ENCODE measurements at places on chromosomes 2 and 18.

DNA sequence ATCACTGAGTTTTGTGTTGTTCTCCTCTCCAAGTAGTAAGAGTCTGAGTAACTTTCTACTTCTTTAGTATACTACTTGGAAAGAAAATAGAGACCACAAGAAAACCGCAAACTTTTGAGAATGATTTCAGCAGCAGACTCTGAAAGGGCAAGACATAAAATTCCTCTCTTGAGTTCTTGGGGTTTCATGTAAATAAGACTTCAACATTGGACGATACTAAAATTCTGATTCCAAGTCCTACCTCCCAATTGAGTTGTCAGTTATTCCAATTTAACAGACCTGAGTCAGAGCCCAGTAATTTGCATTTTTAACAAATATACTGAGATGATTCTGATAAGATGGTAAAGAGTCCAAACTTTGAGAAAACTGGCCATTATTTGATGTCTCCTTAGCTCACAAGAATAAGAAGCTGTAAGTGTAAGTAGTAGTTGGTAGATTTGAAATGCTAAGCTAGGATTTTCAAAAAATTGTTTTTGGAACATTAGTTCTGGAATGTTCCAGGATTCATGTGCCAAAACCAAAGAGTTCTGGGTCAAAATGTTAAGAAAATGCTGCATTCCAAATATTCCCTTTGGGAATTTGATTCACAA is 261.6 kb upstream of the SPOPL start:
- DNase-seq, result no peak

DNA sequence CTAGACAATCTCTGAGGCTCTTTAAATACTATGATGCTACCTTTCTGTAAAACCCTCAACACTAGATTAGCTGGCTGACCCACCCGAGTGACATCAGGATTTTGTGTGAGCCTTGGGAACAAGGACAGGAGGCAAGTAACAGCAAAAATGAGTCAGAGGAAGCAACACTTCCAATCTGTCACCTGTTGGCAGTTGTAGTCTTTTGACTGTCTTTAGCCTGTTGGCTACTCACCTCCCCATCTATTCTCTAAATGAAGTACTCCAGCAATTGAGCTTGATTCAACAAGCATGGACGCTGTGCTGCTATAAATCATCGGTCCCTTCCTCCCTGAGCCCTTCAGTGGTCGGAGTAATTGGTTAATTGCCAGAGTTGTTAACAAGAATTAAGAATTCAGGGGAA is 898.7 kb downstream of the BCL11A start:
- DNase-seq, result no peak

DNA sequence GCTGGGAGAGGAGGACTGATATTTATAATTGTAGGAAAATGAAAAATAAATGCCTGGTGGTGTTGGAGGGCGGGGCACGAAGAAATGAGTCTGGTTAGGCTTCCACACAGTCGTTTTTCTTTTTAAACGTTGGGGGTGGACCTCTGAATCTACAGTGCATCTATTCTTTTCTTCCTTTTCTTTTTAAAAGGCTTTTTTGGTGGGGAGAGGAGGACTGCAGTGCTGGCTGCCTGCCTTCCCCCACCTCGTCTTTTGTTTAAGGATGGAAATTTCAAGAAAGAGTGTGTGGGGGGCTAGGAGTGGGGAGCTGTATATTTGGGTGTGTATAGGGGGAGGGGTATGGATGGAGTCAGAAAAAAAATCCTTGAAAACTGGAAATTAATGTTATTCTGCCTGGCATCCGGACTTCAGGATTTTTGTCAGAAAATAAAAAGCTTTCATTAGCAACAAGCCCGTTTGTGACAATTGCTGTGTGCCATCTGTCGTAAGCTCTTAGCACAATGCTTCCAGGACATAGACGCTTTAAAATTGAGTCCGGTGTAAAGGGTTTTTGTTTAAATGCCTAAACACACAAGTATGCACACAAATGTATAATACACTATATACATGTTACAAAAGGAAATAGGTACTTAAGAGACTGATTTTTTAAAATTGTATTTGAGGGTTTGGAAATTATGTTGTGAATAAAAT is 1.1 kb downstream of the MAP2 start:
- DNase-seq, result no peak

GRCh38 chr2:37918742-37919186 is 6.3 kb upstream of the RMDN2 start:
- DNase-seq, result no peak

- DNase-seq, result peak; percentile 32
These were observed 25.8 kb downstream of the BIN1 start for GRCh38 chr2:127080938-127081755.

GRCh38 chr18:76410033-76410432 is 85.0 kb downstream of the ZNF516 start:
- no peak for DNase-seq

GRCh38 chr2:107419191-107419590 is 407.5 kb upstream of the RGPD4 start:
- no peak for DNase-seq

GRCh38 chr18:21894619-21895367 is 154.2 kb downstream of the MIB1 start:
- DNase-seq, result no peak

GRCh38 chr2:203804764-203805485 is 62.6 kb upstream of the CTLA4 start:
- DNase-seq, result no peak

- DNase-seq, result no peak
These were observed 10.9 kb downstream of the ITM2C start for GRCh38 chr2:230875347-230876315.

- no peak for DNase-seq
These were observed 38.8 kb downstream of the NCAPH start for GRCh38 chr2:96374211-96374951.

GRCh38 chr2:155080373-155080772 is 381.9 kb downstream of the KCNJ3 start:
- no peak for DNase-seq

GRCh38 chr2:218569661-218570500 is 1.2 kb downstream of the CNOT9 start:
- DNase-seq, result no peak

GRCh38 chr2:53131416-53131815 is 636.2 kb upstream of the CHAC2 start:
- no peak for DNase-seq

DNA sequence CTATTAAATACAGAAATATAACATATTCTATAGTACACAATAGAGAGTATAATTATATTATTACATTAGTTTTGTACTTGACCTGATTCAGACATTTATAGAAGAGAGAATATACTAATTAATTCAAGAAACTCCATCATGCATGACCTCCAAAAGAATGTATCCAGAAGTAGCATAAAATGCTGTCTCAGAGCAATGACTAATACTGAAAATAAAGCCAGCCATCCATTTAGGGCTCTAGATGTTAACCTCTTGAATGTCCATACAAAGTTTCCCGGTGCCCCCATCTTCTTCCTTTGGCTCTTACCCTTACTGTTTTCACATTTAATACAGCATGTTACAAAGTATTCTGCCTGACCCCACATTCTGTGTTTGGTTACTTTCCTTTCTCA is 102.0 kb downstream of the ARHGAP15 start:
- DNase-seq, result no peak

DNA sequence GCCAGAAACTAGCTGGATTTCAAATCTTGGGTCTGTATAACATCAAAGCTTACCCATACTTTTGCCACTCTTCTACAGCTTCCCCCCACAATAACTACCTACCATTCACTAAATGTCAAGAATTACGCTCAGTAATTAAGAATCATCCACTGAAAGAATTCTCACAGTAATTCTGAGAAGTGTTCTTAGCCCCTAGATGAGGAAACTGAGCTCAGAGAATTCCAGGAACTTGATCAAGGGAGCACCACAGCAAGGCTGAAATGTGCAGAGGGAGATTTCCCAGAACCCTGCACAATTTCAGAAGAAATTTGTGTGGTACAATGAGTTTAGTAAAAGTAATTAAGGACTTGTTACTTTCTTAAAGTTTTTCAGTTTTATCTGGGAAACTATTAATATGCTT is 194.5 kb upstream of the STK17B start:
- DNase-seq, result no peak

GRCh38 chr2:161177969-161178368 is 17.7 kb downstream of the TANK start:
- no peak for DNase-seq

DNA sequence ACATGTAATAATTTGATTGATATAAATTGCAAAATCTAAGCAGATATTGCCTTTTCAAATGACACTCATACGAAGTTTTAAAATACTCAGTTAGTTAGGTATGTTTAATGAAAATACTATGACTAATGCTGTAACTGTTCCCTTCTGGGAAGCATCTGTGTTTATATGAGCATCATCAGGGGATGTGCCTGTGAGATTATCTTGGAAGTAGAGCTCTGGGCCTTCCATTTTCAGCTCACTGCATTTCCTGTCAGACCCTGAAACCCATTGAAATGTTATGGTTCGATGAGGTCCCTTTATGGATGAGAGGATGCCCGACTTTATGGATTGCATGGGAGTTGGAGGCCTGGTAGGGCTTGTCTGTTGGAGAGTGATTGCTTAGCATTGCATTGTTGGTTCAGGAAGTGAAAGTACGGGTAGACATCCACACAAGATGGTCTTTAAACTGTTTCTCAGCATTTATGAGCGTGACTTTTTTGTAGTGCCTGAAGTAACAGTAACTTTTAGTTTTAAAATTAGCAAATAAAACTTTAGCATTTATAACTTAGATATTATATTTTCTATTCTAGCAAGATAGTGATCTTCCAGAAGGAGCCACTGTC is 28.7 kb downstream of the ELP2 start:
- no peak for DNase-seq

GRCh38 chr2:5977477-5977876 is 285.3 kb downstream of the SOX11 start:
- DNase-seq, result no peak

GRCh38 chr2:131126436-131126835 is 21.3 kb downstream of the PLEKHB2 start:
- DNase-seq, result no peak

DNA sequence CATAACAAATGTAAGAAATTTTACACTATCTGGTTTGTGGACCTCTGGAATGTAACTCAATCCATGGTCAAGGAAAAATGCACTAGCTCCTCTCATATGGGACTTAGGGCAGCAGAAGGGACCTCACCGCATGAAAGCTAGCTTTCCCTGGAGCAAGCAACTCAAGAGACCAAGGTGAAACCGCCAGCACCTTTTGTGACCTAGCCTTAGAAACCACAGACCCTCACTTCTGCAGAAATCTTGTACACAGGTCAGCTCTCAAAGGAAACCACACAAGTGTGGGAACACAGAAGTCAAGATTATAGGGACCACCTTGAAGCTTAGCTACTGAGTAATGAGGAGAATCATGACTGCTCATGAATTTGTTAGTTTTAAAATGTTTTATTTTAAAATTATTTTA is 222.5 kb downstream of the DLGAP1 start:
- DNase-seq, result no peak

DNA sequence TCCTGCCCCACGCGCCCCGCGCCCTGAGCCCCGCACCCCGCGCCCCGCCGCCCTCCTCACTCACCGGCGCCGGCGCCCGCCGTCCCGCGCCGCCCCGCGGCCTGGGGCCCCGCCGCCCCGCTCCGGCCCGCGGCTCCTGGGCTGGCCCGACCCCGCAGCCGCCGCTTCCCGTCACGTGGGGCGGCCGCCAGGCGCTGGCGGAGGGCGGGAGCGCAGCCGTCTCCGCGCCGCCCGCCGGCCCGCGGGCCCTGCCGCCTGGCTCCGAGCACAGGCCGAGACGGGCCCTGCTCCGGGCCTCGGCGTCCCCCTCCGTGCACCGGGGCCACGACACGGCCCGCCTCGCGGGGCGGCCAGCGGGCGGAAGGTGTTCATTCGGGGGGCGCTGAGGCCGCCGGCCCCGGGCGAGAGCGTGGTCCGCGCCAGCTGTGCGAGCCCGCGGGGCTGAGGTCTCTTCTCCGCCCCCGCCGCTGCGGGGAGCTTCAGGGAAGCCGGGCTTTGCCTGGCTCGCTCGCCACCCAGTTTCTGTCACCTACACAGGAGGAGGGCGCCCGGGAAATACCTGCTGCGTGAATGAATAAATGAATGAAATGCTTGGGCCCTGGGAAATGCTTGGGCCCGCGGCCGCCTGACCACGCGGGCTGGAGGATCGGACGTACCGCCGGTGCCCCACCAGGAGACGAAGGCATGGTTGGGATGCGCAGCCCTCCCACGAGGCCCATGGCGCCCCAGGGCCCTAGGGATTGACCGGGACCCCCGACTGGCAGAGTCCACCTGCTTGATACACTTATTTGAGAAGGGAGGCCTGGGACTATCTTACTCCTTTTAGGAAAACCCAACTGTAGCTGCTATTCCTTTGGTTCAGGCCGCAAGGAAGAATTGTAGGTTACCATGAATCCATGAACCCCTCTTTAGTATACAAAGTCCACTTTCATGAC is at the start of gene TGFBRAP1:
TSS of gene TGFBRAP1 (minus strand) at position 175 of the 935 bp plus-strand sequence. CDS start 21,434 bp downstream, outside the sequence.
- DNase-seq, result no peak

DNA sequence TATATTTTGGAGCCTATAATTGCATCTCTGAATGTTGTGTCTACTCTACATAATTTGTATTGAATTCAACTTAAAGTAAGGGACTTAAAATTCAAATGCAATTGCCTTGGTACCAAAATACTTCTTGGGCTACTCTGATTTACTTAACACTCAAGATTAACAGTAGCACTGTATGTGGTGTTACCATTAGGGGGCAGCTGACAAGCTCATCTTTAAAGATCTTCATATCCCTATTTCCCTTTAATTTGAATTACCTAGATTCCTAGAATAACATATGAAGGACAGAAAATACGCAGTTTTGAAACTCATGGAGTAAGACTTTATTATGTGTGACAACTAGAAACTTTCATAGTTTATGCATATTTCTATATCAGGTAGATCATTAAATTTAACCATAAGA is 37.4 kb upstream of the FAP start:
- DNase-seq, result no peak

DNA sequence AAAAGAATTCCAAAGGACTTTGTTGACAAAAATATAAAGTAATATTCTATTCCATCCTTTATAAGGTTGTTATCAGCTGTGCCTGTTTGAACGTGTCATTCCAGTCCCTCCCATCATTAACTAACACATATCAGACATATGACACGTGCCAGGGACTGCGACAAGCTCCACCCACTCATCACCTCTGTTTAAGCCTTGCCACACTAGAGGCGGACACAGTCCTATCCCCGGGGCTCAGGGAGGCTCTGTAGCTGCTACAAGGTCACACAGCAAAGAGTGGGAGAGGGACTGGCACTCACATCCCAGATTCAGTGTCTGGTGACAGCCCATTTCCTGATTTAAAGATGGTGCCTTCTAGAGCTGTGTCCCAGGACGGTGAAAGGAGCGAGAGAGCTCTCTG is 30.0 kb downstream of the TBC1D8 start:
- no peak for DNase-seq

GRCh38 chr2:52622266-52622665 is 1145.3 kb upstream of the CHAC2 start:
- DNase-seq, result no peak

GRCh38 chr2:97785818-97786217 is 72.4 kb downstream of the ZAP70 start:
- DNase-seq, result no peak

DNA sequence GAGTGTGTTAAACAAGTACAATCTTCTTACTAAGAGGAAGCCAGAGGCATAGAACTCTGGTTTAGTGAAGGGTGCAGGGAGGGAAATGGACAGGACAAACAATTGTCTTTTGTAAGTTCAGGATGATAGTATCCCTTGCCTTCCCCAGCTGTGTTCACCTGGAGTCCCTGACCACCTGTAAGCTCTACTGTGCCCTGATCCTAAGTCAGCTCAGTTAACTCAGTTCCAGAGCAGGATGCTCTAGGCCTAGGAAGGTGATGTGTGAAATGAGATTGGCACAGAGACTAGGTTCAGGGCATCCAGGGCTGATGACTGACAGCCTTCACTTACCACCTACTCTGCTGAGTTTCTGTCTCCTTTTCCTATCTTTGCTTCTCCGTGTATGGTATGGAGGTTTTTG is 333.0 kb downstream of the SUCLG1 start:
- no peak for DNase-seq

GRCh38 chr2:10283106-10284062 is 19.3 kb upstream of the HPCAL1 start:
- DNase-seq, result no peak
